ENCODE measurements at places on chromosomes 4 and X. TPM values are rescaled to one million over a fixed set of nuclear protein-coding genes. Genes with fewer than 3 reads are reported as not detected.

The MUC7 gene
- not detected for total RNA-seq

The ITIH6 gene
- total RNA-seq: not detected

GRCh38 chr4:153465615-153466080, 512 bp upstream of the TMEM131L start:
- DNase-seq: peak; percentile 55
- H3K4me1 ChIP-seq: peaks cover 5% of the 10 kb centered on the region
- no peaks in the 10 kb centered on the region for H3K27me3 ChIP-seq
- H3K36me3 ChIP-seq: no peaks in the 10 kb centered on the region
- peak overlapping the region; percentile 84 for H3K4me3 ChIP-seq
- H3K27ac ChIP-seq: peak overlapping the region; percentile 58

The NKRF gene
- total RNA-seq: 6.0 TPM

The RBM47 gene
- 281 TPM for total RNA-seq

DNA sequence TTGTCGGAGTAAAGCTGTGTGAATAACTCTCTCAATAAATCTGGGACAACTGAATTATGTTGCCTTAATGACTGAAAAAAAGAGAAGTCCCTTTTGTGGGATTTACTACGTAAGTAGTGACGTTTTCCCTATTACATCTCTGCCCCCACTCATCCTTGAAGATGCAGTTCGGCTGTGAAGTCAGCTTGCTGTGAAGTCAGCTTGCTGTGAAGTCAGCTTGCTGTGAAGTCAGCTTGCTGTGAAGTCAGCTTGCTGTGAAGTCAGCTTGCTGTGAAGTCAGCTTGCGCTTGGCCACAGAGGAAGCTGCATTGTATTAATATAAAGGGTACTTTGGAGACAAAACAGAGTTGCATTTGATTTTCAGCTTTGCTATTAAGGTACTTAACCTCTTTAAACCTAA, 8.0 kb upstream of the VAMP7 start:
- no peaks in the 10 kb centered on the region for H3K27me3 ChIP-seq
- no peaks in the 10 kb centered on the region for H3K36me3 ChIP-seq
- no peak for DNase-seq
- no peaks in the 10 kb centered on the region for H3K4me1 ChIP-seq

DNA sequence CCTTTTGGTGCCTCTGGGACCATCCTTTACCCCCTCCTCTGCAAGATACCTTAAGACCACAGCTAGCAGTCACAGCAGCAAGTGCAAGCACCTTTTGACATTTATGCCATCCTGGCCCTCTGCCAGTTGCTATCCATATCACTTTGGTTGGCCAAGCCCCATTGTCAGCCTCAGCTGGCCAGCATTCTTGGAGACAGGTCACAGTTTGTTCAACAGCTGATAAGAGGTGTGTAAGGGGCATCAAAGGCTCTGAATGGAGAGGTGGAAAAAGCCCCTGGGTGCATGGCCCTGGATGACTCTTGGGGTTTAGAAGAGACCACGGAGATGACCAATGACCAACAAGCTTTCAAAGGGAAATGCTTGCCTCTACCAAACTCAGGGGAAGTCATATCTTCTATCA, 133.6 kb upstream of the MAMLD1 start:
- no peaks in the 10 kb centered on the region for H3K4me1 ChIP-seq
- no peaks in the 10 kb centered on the region for H3K27me3 ChIP-seq
- H3K36me3 ChIP-seq: no peaks in the 10 kb centered on the region

DNA sequence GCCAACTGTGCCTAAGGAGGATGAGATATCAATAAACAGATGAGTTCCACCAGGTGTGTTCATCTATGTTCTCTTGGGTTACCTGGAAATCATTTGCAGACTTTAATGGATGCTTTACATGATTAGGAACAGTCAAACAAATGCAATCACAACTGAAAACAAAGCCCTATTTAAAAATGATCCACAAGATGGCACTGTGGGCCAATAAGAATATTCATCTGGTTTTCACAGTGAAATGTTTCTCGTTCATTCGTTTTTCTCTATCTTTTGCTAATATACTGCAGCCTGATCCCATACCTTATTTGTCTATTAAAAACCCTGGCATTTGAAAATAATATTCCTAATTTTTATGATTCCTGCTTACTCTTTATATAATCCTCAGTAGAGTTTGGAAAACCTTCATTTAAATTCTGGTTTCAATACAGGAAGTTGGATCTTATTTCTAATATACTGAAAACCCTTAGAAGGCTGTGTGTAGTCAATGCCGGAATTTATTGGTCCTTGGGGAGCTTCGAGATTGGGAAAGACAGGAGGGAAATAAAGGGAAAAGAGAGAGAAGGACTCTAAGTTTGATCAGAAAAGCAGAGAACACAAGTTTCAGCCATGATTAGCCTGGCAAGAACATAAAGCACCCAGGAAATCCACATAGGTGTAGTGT, 63.8 kb upstream of the TAPT1 start:
- no peaks in the 10 kb centered on the region for H3K27me3 ChIP-seq
- H3K4me3 ChIP-seq: no peak overlapping the region
- H3K36me3 ChIP-seq: no peaks in the 10 kb centered on the region
- no peak for DNase-seq
- H3K27ac ChIP-seq: no peak overlapping the region

GRCh38 chr4:6391852-6392188, 80.6 kb downstream of the PPP2R2C start:
- no peaks in the 10 kb centered on the region for H3K27me3 ChIP-seq
- DNase-seq: no peak
- H3K4me3 ChIP-seq: no peak overlapping the region
- no peaks in the 10 kb centered on the region for H3K4me1 ChIP-seq

- no peak for DNase-seq
- no peak overlapping the region for H3K4me3 ChIP-seq
- H3K27ac ChIP-seq: no peak overlapping the region
- no peaks in the 10 kb centered on the region for H3K36me3 ChIP-seq
These were observed 485.1 kb upstream of the TENM3 start for GRCh38 chr4:181757910-181758660.

The MAGEA2 gene
- total RNA-seq: not detected

DNA sequence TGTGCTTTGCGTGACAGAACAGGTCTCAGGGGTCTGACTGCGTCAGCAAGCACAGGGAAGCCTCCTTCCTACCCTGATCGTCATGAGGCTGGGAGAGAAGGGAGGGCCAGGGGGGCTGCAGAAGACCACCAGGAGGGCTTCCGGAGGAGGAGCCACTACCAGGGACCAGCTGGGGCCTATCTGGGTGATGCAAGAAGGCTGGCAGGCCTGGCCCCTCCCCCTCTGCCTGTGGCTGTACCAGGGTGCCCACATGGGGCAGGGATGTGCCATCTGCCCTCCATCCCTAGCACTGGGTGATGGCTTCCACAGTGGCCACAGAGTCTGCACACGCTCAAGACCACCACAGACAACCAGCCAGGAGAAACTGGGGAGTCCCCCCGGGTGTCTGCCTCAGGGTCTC, 116.4 kb upstream of the NKX1-1 start:
- H3K27me3 ChIP-seq: no peaks in the 10 kb centered on the region
- H3K36me3 ChIP-seq: no peaks in the 10 kb centered on the region
- no peaks in the 10 kb centered on the region for H3K4me1 ChIP-seq
- no peak for DNase-seq
- H3K27ac ChIP-seq: no peak overlapping the region

GRCh38 chr4:76830964-76831703, 66.8 kb downstream of the SOWAHB start:
- H3K27ac ChIP-seq: peak overlapping the region; percentile 87
- H3K4me3 ChIP-seq: peak overlapping the region; percentile 22
- peaks cover 12% of the 10 kb centered on the region for H3K4me1 ChIP-seq
- peak; percentile 91 for DNase-seq
- H3K27me3 ChIP-seq: no peaks in the 10 kb centered on the region

DNA sequence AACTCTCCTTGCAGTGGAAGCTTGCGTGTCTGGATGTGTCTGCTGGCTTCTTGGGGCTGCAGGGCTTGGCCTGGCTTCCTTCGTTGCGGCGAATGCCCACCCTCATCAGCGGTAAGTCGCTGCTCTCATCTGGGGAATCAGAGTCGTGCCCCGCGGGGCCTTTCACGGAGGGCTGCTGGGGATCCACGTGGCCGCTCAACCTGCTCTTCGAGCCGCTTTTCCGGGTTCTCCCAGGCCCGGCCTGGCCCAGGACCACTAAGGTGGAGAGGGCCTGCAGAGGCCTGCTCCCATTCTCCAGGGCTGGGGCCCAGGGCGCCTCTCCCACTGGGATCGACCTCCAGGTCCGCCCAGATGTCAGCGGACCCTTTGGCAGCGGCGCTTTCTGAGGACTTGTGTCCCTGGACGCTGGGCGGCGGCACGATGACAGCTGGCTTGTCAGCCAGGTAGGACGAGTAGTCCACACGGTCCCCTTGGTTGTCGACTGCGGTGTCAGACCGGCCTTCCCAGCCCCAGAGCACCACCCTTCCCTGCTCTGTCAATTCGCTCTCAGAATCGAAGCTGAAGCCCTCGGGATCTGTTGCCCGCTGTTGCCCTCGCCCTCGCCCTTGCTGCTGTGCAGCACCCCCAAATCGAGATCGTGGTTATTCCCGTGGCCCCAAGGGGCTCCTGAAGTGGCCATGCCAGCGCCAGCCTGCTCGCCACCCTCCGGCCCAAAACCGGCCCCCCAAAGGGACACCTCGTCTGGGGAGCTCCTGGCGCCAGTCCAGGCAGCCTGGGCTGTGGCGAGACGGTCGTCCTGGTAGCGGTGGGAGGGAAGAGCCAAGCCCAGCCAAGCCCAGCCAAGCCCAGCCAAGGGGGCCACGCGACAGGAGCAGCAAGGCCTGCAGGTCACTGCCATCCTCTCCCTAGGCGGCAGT, 37.8 kb upstream of the NHSL2 start:
- no peak overlapping the region for H3K4me3 ChIP-seq
- H3K36me3 ChIP-seq: no peaks in the 10 kb centered on the region
- no peaks in the 10 kb centered on the region for H3K27me3 ChIP-seq
- H3K4me1 ChIP-seq: no peaks in the 10 kb centered on the region
- no peak overlapping the region for H3K27ac ChIP-seq
- no peak for DNase-seq

DNA sequence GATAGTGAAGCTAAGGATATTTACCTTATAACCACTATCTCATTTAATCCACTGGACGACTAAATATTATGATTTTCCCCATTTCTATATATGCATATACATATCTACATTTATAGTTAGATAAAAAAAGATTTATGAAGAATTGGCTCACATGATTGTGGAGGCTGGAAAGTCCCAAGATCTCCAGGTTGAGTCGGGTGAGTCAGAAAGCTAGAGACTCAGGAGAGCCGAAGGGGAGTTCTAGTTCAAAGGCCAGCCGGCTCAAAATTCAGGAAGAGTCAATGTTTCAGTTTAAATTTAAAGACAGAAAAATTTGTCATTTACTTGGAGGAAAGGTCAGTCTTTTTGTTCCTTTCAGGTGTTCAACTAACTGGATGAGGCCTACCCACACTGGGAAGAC, 158.2 kb upstream of the CPEB2 start:
- no peak overlapping the region for H3K27ac ChIP-seq
- no peaks in the 10 kb centered on the region for H3K36me3 ChIP-seq
- H3K27me3 ChIP-seq: no peaks in the 10 kb centered on the region
- DNase-seq: no peak
- no peak overlapping the region for H3K4me3 ChIP-seq

The PPP4R3C gene
- not detected for total RNA-seq

The MAOA gene
- total RNA-seq: 307 TPM

- H3K27ac ChIP-seq: no peak overlapping the region
- DNase-seq: no peak
- no peaks in the 10 kb centered on the region for H3K27me3 ChIP-seq
- no peak overlapping the region for H3K4me3 ChIP-seq
These were observed 7.9 kb downstream of the SLC7A11 start for GRCh38 chr4:138234248-138234647.

The IL21 gene
- not detected for total RNA-seq

GRCh38 chr4:150906987-150907633, 108.0 kb downstream of the LRBA start:
- H3K36me3 ChIP-seq: no peaks in the 10 kb centered on the region
- H3K4me3 ChIP-seq: no peak overlapping the region
- no peak overlapping the region for H3K27ac ChIP-seq

- H3K4me3 ChIP-seq: no peak overlapping the region
- H3K27ac ChIP-seq: no peak overlapping the region
- no peak for DNase-seq
- H3K4me1 ChIP-seq: no peaks in the 10 kb centered on the region
These were observed 64.3 kb downstream of the SMIM20 start for GRCh38 chr4:25978327-25978726.

The P2RY8 gene
- total RNA-seq: 1.3 TPM

The GNPDA2 gene
- total RNA-seq: 8.9 TPM

DNA sequence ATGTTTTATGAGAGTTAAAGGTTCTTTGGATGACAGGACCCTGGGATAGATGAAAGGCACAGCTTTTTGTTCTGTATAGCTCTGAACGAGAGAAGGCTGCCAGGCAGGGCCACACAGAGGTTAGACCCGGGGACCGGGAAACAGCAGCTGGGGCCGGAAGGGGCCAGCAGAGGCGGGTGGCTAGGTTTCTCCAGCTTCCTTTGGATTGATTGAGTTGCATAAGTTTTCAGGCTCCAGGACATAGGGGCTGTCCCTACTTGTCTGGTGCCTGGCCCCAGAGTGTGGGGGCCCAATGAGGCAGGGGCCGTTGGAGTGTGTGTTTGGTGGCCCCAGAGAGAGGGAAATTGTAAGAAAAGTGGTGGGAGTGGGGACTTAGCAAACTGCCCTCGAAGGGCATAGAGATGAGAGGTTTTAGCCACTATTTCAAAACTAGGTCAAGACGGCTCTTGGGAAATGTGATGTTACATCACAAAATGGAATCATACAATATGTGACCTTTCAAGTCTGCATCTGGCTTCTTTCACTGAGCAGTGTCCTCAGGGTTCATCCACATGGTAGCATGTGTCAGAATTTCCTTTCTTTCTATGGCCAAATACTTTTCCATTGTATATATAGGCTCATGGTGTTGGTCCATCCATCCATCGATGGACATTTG, 3.7 kb downstream of the ZFP92 start:
- no peak overlapping the region for H3K4me3 ChIP-seq
- H3K27me3 ChIP-seq: peaks cover 10% of the 10 kb centered on the region
- H3K4me1 ChIP-seq: no peaks in the 10 kb centered on the region
- H3K27ac ChIP-seq: no peak overlapping the region
- no peak for DNase-seq

The TLR2 gene
- total RNA-seq: 5.7 TPM

- H3K4me1 ChIP-seq: no peaks in the 10 kb centered on the region
- H3K4me3 ChIP-seq: no peak overlapping the region
- no peaks in the 10 kb centered on the region for H3K36me3 ChIP-seq
- no peak overlapping the region for H3K27ac ChIP-seq
These were observed 43.0 kb upstream of the FRG1 start for GRCh38 chr4:189897667-189898066.

The SPRY1 gene
- total RNA-seq: 34.2 TPM

DNA sequence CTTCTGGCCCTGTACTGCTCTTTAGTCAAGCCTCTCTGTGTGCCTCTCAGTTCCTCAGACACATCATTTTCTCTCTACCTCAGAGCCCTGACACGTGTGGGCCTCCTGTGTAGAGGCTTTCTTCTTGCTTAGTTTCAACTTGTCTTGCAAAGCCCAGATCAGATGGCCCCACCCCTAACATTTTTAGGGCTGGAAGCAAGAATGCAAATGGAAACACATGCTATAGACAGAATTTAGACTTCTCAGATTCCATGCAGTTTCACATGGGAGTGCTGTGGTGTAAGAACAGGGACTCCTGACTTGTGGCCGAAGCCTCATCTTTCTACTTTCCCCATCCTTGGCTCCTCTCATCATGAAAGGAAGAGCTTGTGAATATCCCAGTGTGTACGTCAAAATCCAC, 350.7 kb downstream of the DCHS2 start:
- H3K36me3 ChIP-seq: no peaks in the 10 kb centered on the region
- H3K27ac ChIP-seq: no peak overlapping the region
- DNase-seq: no peak

The TMPRSS11B gene
- not detected for total RNA-seq
